GM19239 (cell line): ENCODE measurements at places on chromosomes 5 and 9.
A peak's percentile ranks its signal among the peaks of the same experiment; 100 is the strongest.

GRCh38 chr9:77486968-77487367 lies 161.2 kb downstream of the GNA14 start:
- no peak for DNase-seq

DNA sequence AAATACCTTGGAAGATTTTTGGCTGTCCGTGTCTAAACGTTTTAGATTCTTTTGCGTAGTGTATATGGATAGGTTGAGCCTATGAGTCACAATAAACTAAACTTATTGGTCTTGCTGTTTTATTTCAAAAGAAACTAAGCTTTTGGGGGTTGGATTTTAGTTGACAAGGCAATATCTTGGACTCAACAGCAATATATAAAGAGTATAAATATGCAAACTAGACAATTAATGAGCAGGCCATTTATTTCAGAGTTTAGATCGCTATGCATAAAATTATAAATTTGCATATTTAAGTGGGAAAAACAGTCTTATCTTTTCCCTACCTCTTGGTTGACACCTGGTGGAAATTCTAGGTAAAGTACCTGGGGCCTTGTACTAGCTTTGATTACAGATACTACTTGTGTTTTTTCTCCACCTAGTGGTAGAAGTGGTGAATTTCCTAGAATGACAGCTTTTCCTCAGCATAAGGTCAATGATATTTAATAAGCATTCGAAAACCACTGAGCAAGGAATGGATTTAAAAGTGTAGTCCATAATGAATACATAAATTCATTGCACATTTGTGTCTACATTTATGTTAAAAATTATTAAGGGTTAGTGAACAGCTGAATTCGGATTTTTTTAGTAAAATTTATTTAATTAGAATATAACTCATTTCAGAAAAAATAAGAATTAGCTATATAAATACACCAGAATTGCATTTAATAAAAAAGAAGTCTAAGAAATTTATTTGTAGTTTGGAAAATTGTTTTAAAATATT lies 1.7 kb upstream of the ARRDC3 start:
- DNase-seq, result peak; percentile 46

DNA sequence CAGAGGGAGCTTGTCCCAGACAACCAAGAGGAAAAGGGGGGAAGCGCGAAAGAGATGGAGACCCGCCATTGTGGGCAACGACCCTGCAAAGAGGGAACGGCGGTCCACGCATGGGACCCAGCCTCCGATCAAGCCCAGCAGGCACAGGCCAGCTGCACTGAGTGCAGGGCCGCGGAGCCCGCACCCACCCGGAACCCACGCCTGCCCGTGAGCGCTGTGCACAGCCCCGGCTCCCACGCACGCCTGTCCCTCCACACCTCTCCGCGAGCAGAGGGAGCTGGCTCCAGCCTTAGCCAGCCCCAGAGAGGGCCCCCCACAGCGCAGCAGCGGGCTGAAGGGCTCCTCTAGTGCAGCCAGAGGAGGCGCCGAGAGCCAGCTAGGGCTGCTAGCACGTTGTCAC lies 416.5 kb downstream of the DMRTA1 start:
- no peak for DNase-seq

DNA sequence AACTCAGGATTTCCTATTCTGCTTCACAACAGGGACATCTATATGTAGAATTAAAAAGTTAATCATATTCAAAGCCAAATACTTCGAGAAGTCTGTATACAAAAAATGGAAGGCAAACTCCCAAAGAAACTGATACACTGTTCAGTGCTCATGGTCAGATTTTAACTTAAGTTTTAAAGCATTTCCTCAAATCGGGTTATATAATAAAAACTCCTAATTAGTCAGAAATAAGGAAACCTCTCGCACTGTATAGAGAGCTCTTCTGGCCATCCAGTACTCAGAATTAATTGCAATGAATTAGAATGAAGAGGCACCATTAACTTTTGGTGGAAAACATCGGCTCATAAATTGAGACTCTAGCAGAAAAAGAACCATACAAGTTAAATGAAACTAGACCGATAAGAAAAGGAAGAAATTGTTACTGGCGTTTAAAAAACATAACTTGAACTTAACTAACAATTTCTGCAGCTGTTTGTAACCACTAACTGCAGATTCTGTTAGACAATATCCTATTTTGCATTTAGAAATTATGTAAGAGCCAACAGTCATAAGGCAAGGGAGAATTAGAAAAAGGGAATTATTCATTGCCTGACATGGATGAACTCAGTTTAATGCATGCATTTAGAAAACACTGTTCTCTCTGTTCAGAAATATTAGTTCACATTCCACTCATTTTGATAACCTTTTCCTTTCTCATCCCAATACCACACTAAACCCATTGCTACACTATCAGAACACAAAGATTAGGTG lies 96.6 kb downstream of the FNBP1 start:
- DNase-seq, result no peak

DNA sequence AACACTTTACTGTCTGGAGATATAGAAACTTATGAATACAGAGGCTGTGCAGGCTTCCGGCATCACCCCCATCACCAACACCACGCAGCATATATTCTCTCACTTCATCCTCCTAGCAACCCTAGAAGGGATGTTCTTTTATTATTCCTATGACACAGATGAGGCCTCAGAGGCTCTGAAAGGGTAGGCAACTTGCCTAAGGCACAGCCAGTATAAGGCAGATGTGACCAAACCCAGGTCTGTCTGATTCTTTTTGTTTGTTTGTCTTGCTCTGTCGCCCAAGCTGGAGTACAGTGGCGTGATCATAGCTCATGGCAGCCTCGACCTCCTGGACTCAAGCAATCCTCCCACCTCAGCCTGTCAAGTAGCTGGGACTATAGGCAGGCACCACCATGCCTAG lies 22.8 kb upstream of the CORO2A start:
- DNase-seq, result no peak

GRCh38 chr9:38000735-38001134 lies 68.3 kb downstream of the SHB start:
- DNase-seq, result no peak

DNA sequence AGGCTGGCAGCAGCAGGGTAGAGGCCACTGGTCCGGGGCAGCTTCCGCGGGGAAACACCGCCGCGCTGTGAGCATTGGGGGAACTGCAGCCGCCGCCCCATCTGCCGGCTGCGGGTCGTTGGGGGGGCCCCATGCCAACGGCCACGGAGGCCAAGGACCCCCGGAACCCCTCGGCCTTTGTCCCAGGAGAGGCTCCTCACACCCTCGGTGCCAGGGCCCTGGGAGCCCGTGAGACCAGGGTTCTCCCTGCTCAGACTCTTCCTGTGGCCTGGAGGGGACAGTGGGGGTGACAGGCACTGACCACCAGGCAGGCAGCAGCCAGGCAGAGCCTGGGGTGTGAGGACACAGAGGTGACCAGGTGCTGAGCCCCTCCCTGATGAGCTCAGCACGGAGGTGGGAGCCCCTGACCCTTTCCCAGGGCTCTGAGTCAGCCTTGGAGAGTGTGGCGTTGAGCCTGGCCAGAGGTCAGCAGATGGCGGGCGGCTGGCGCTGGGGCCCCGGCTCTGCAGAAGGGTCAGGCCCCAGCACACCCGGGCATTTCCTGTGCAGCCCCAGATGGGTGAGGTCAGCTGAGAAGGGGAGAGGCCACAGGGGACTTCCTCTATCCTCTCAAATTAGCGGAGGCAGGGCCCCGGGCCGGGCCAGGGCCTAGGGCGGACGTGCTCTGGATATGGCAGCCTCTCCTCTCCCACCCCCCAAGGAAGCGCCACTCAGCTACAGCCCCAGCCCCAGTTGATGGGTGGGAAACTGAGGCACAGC lies 17.9 kb upstream of the EGFL7 start:
- DNase-seq, result peak; percentile 94

DNA sequence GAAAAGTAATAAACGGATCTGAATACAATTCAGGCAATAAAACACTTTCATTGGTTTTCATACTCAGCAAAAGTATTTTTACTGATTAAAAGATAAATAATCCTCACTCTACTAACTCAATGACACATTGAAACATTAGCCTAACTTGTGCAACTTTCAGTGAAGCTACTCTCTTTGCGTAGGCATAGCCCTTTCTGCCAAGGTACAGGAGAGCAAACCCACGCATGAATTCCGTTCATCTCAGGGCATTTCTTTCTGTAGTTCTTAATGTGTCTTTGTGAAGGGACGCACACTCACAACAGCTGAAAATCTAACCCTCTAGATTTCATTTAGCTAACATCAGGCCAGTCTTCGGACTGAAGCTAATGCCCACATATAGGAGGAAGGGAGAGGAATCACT lies 66.4 kb upstream of the TLE1 start:
- DNase-seq, result no peak

- DNase-seq, result no peak
These were observed at the start of gene RANBP17 for GRCh38 chr5:170861917-170862766. Gene RANBP17, plus strand, starts transcription at chr5:170862018.

GRCh38 chr9:89185980-89186379 lies 7.4 kb upstream of the SHC3 start:
- no peak for DNase-seq

- no peak for DNase-seq
These were observed 178.5 kb upstream of the CDH18 start for GRCh38 chr5:20166456-20166855.

- DNase-seq, result no peak
These were observed 1.8 kb downstream of the SURF6 start for GRCh38 chr9:133334161-133334560.

- no peak for DNase-seq
These were observed 113.9 kb upstream of the FBXL7 start for GRCh38 chr5:15386122-15386521.

DNA sequence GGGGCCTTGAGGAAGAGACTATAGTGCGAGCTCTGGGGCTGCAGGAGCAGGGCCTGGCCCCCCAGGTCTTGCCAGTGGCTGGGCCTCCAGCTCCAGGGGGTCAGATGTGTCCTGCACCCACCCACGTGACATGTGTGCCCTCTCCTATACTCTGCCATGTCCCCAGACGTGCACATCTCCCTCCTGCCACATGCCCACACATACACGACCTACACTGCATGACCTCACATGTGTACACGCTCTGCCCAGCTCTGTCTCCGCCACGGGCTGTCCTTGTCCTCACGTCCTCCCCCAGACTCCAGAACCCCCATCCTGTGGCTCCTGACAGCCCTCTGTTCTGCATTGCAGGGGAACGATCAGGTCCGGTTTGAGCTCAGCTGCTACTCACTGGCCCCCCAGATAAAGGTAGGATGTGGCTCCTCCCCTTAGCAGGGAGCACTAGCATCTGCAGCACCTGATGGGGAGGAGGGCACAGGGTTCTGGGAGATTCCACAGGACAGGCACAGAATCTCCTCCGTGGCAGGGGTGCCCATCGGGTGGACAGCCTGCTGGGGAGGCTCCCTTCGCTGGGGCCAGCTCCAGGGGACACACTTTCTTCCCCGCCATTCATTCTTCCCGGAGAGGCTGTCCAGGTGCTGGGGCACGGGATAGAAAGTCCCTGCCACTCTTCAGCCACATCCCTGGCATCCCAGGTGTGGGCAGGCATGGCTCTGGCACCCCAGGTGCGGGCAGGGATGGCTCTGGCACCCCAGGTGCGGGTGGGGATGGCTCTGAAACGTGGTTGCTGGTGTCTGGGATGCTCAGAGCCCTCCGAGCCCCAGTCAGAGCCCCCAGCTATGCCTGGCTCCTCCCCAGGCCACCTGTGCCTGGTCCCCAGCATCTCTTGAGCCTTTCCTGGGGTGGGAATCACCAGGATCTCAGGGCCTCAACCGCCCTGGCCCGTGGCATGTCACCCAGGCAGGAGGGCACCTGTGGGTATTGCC lies 19.3 kb downstream of the ASS1 start:
- DNase-seq, result no peak

GRCh38 chr5:156647034-156647451 lies 203.1 kb upstream of the PPP1R2B start:
- no peak for DNase-seq

GRCh38 chr9:36247356-36247755 lies 10.9 kb downstream of the GNE start:
- no peak for DNase-seq

- no peak for DNase-seq
These were observed 47.7 kb upstream of the ATP10B start for GRCh38 chr5:160899735-160900134.

GRCh38 chr5:143186623-143187022 lies 216.9 kb downstream of the NR3C1 start:
- no peak for DNase-seq

DNA sequence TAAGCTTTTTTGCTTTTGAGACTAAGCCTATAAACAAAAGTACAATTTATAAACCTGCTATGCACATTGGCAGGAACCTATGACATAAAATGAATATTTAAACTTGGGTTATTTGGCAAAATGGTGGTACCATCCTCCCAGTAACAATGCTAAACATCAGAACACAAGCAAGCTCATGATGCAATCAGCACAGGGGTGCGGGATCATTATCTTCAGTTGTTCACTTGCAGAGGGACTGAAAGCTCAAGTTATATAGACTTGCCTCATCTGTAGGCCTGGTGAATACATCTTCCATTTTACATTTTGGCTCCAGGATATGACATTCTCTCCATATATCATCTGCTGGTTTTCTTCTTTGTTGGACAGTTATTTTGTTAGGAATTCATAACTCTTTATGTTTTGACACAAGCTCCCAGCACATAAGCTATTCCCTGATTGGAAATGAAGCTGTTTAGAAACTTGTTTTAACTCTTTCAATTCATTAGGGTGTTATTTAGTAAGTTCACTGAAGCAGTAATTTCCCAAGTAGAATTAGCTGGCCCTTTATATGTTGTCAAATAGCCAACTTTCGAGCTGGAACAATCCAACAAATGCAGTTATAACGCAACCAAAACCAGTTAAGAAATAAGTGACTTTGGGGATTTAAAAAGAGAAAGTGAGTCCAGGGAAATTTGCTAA lies 124.7 kb upstream of the LIFR start:
- no peak for DNase-seq

GRCh38 chr9:133304477-133305377 lies 29.7 kb upstream of the ABO start:
- DNase-seq, result no peak

DNA sequence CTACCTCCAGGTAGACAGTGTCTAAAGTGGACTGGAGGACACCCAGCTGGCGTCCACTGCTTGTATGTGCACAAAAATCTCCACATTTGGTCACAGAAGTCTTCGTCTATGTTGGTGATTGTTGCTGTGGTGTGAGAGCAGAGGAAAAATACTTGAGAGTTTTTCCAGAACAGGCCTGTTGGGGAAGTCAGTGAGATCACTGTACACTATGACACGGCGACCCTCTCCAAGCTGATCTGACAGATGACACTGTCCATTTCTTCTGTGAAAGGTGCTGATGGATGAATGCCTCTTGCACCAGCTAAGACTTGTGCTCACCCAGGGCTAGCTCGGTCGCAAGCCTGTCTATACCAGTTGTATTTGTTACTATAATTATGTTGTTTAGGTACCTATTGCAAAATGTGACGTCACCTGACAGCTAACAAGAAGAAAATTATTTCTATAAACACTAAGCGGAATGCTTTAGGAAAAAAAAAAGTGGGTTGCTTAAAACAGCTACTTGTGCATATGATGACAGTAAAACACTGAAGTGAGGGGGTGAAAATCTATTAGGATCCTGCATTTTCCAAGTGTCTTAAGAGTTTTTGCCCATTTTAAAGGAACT lies 142.3 kb downstream of the ROR2 start:
- DNase-seq, result no peak

GRCh38 chr5:56369361-56369811 lies 136.3 kb upstream of the ANKRD55 start:
- no peak for DNase-seq
